Midbrain (tissue), 1 donor: ENCODE measurements at places on chromosomes 5 and 9.

DNA sequence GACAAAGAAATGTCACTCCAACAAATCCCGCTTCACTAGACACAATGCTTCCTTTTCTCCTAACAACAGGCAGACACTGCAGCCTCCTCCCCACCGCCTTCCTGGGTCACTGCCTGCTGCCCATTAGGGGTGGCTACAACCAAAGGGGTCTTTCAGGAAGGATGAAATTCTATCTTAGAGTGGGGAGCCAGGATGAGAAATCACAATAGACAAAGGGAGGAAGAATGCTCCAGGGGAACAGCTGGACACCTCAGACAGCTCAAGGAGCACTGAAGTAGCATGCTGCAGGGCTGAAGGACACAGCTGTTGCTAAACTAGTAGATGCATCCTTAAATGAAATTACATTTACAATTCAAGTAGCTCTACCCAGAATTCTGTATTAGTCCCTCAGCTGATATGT, 54.2 kb downstream of the PRELID2 start:
- DNase-seq: no peak

DNA sequence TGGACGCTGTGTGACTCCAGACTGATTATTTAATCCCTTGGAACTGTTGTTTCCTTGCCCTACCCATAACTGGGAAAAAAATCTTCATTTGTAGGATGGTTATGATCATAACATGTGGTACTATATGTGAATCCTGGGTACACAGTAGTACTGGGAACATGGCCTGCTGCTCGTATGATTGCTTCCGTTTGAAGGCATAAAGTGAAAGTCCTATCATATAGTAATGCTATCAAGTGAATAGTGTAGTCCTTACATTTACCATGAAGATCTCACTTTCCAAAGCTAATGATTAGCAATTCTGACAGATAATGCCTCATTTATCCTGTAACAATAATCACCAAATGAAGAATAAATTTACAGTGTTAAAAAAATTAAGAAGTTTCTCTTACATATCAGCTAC, 53.2 kb downstream of the MEF2C start:
- no peak for DNase-seq

GRCh38 chr9:5052838-5053237, 67.8 kb downstream of the JAK2 start:
- DNase-seq: no peak

GRCh38 chr5:180097163-180097894, 25.8 kb upstream of the RNF130 start:
- no peak for DNase-seq
